ENCODE measurements at places on chromosomes 4 and X.

DNA sequence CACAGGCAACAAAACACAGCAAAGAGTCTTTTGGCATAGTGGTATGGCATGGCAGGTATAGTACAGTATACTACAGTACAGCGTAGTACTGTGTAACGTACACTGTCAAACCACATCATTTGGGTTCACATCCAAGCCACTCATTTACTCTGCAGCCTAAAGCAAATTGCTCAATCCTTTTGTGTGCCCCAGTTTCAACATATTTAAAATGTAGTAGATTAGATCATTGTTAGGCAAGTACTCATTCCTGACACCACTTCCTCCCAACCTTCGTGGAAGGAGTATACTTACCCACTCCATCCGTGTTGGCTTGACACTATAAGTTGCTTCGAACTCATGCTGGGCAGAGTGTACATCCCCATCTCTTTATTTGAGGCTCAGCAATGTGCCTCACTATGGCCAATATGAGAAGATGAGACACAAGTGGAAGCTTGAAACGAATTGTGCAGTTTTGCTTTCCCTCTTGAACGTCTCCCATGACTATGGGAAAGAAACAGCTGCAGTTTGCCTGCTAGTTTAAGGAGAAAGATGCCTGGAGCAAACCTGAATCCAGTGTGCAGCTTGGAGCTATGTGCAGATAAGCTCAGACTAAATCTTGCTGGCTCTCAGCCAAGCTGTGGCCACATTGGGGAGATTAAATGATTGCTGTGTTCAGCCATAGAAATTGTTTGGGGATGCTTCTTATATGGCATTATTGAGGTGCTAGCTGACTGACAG, 85.7 kb upstream of the TBL1X start:
- DNase-seq, result no peak

- no peak for DNase-seq
Observed at GRCh38 chrX:15107367-15107988, 162.4 kb downstream of the ASB9 start.

- no peak for DNase-seq
Observed at GRCh38 chr4:152099555-152099954, 338.7 kb upstream of the GATB start.

DNA sequence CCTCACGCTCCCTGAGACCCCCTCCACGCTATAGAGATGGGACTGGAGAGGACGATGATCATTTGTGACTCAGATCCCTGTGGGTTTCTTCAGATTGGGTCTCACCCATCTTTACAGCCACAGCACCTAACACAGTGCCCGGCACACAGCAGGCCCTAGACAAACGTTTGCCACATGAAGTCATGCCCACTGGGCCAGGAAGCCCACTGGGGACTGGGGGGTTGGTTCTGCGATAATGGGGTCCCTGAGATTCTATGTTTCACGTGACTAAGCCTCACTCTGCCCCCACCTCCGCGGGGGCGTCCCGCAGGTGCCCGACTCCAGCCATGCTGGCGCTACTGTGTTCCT, 3.8 kb downstream of the SOD3 start:
- no peak for DNase-seq

DNA sequence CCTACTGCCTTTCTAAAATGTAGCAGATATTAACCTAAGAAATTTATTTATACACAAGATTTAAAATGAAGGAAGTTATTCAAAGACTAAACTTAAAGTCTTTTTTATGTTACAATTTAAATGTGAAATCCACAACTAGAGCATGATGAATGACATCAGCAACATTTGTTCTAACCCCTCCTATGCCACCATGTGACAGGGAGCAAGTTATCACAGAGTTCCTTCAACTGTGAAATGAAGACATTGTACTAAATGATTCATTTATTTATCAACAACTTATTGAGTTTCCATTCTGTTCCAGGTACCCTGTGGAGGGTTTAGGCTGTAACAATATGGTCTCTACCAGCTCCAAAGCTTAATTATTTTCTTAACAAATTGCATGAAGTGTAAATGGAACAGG, 76.9 kb downstream of the SLC39A8 start:
- DNase-seq, result no peak

DNA sequence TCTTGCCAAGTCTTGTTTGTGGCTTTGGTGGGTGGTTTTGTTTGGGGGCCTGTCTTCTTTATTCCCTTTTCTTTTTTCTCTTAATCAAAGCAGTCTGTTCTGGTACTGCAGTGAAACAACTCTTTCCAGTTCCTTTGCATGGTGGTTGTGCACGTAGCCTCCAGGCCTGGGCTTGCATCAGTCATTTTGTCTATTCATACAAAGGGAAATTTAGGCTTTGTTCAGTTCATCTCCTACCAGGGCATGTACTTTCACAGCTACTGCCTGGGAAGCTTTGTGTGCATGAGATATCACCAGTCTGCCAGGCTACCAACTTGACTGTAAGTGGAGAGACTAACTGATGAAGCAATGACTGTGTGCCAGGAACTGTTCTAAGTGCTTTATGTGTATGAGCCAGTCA, 8.5 kb downstream of the TRIM2 start:
- DNase-seq, result peak; percentile 79

All from NCI-H526 treated with DMSO at 0.1 percent for 48 hours (cell line).